ENCODE measurements at places on chromosomes 13 and 19. TPM values are rescaled to one million over a fixed set of nuclear protein-coding genes. Genes with fewer than 3 reads are reported as not detected.

The VSTM1 gene
- 0.57 TPM for total RNA-seq

The APC2 gene
- total RNA-seq = 2.5 TPM

The CEACAM20 gene
- not detected for total RNA-seq

The SLC15A1 gene
- total RNA-seq = 0.05 TPM

The ZNF555 gene
- total RNA-seq = 2.2 TPM

The ZNF556 gene
- total RNA-seq = 0.21 TPM
